Mesenteric fat pad (tissue), 1 donor: ENCODE measurements at places on chromosomes 11 and 22.

GRCh38 chr11:33554219-33554618, 146.4 kb downstream of the C11orf91 start:
- DNase-seq: no peak

- DNase-seq: no peak
Measured at GRCh38 chr11:128125723-128126122, 461.6 kb downstream of the ETS1 start.

DNA sequence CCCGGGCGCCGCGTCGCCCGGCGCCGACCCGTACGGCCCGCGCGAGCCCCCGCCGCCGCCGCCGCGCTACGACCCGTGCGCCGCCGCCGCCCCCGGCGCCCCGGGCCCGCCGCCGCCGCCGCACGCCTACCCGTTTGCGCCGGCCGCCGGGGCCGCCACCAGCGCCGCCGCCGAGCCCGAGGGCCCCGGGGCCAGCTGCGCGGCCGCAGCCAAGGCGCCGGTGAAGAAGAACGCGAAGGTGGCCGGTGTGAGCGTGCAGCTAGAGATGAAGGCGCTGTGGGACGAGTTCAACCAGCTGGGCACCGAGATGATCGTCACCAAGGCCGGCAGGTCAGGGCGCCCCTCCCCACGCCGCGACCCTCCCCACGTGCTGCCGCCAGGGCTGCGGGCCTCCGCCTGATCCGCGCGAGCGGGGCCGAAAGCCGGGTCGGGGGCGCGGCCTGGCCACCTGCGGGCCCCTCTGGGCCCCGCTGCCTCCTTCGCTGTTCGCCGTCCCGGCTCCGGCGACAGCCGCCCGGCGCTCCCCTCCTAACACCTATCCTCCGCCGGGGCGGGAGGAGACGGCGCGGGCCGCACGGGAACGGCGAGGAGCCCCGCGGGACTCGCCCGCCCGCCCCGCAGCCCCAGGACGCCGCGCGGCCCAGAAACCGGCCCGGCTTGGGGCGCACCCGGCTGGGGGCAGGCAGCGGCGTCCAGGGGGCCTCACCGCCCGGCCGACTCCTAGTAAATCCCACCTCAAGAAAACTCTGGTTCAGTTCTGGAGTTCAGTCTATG, 560 bp downstream of the TBX1 start:
- no peak for DNase-seq

DNA sequence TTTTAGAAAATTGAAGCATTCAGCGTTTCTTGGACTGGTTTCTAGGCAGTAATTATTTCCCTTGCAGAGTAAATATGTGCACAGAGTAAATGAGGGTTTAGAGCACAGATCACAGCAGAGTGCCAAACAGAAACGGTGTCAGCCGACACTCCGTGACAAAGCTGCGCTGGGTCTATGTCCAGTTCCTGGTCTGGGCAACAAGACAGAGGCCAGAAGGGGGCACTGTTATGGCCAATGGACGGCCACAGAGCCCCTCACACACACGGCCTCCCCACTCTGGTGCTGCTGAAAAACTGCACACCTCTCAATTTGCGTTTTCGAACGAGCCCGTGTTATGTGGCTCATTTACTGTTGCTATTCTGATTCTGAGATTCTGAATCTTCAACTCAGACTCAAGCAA, 180.7 kb downstream of the MPPED1 start:
- DNase-seq: no peak

GRCh38 chr11:57150454-57150917, 31.3 kb upstream of the LRRC55 start:
- DNase-seq: no peak
